ENCODE measurements at places on chromosomes 2 and 18.
A peak's percentile ranks its signal among the peaks of the same experiment; 100 is the strongest.

- H3K4me1 ChIP-seq = no peaks in the 10 kb centered on the region
- H3K4me3 ChIP-seq = no peak overlapping the region
Observed at GRCh38 chr2:145228506-145228905, 708.6 kb upstream of the ZEB2 start.

GRCh38 chr18:32974421-32975162 lies 201.8 kb upstream of the KLHL14 start:
- H3K36me3 ChIP-seq = no peaks in the 10 kb centered on the region
- H3K4me3 ChIP-seq = no peak overlapping the region
- H3K27me3 ChIP-seq = no peaks in the 10 kb centered on the region

- no peaks in the 10 kb centered on the region for H3K36me3 ChIP-seq
- DNase-seq = no peak
- no peak overlapping the region for H3K27ac ChIP-seq
- H3K4me1 ChIP-seq = peaks cover 44% of the 10 kb centered on the region
- no peaks in the 10 kb centered on the region for H3K27me3 ChIP-seq
Observed at GRCh38 chr2:207251573-207252192, 85.9 kb upstream of the KLF7 start.

DNA sequence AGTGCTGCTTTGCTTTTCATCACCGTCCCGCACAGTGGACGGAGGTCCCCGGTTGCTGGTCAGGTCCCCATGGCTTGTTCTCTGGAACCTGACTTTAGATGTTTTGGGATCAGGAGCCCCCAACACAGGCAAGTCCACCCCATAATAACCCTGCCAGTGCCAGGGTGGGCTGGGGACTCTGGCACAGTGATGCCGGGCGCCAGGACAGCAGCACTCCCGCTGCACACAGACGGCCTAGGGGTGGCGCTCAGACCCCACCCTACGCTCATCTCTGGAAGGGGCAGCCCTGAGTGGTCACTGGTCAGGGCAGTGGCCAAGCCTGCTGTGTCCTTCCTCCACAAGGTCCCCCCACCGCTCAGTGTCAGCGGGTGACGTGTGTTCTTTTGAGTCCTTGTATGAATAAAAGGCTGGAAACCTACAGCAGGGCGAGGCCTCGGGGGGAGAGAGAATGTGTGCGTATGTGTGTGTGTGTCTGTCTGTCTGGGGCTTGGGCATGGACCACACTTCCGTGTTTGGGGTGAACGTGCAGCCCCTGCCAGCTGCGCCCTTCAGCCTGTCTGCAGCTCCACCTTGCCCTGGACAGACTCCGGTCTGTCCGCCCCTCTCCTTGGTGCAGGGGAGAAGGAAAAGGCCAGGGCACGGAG lies 32.3 kb downstream of the GPC1 start:
- no peak for DNase-seq
- H3K4me3 ChIP-seq = no peak overlapping the region
- peak overlapping the region; percentile 22 for H3K27ac ChIP-seq
- H3K36me3 ChIP-seq = peaks cover 38% of the 10 kb centered on the region
- peaks cover 11% of the 10 kb centered on the region for H3K4me1 ChIP-seq
- peaks cover 2% of the 10 kb centered on the region for H3K27me3 ChIP-seq

GRCh38 chr18:35609236-35609635 lies 27.7 kb downstream of the GALNT1 start:
- peaks cover 2% of the 10 kb centered on the region for H3K4me1 ChIP-seq
- no peak for DNase-seq
- no peak overlapping the region for H3K27ac ChIP-seq
- no peaks in the 10 kb centered on the region for H3K27me3 ChIP-seq
- H3K4me3 ChIP-seq = no peak overlapping the region
- H3K36me3 ChIP-seq = no peaks in the 10 kb centered on the region

DNA sequence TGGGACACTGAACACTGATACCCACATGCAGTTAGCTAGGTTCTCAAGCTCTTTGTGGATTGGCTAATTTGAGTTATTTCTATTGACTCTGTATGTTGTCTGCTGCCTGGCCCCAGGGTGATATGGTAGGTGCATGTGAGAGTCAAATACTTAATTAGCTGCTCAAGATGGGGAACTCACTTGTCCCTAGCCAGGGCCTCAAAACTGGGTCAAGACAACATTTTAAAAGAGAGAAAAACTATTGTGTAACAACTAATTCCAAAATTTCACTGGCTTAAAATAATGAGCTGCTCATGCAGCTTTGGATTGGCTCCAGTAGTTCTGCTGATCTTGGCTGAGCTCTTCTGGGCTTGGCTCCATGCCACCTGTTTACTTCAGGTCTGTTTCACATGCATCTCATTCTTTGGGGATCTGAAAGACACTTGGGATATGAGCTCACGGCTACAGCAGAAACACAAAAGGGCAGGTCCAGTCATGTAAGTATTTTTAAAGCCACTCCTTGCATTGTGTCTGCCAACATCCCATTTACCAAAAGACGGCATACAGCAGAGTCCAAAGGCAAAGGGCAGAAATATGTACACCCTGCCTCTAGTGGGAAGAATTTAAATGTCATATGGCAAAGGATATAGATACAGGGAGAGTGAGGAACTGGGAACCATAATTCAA lies 716.8 kb downstream of the SUCLG1 start:
- no peaks in the 10 kb centered on the region for H3K4me1 ChIP-seq
- no peaks in the 10 kb centered on the region for H3K27me3 ChIP-seq
- no peak for DNase-seq
- H3K27ac ChIP-seq = no peak overlapping the region
- H3K4me3 ChIP-seq = no peak overlapping the region

- H3K36me3 ChIP-seq = no peaks in the 10 kb centered on the region
- H3K4me3 ChIP-seq = no peak overlapping the region
- no peak overlapping the region for H3K27ac ChIP-seq
- DNase-seq = peak; percentile 54
Observed at GRCh38 chr2:218168635-218169462, 2.1 kb upstream of the CXCR1 start.

GRCh38 chr18:68721681-68722583 lies 7.0 kb upstream of the TMX3 start:
- no peaks in the 10 kb centered on the region for H3K27me3 ChIP-seq
- peaks cover 2% of the 10 kb centered on the region for H3K36me3 ChIP-seq
- no peak overlapping the region for H3K27ac ChIP-seq
- H3K4me3 ChIP-seq = no peak overlapping the region

DNA sequence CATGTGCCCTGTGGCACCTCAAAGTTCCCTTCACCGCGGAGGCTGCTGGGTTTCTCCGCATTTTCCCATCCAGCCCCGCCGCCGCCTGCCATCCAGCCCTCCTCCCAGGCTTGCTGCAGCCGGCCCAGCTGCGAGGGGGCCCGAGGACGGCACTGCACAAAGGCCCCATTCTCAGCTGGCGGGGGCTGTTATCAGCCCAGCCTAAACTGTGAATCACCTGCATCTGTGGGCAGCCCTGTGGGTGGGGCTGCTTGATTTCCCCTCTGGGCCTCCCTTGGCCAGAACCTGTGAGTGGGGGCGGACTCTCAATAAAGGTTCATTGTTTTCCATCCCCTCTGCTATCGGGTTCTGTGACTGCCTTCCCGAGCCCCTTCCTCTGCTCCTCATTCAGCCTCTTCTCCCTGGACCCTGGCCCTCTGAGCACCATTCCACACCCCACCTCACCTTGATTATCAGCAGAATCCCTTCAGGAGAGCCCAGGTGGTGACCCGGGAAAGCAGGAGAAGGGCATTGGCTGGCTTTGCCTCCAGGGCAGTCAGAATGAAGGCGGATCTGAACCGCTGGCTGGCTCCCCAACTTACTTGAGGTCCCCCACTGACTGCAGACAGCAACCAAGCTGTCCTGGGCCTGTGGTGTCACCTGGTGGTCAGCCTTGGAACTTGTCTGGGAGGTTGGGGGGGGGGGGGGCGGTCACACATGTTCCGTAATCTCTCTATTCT lies 204.5 kb downstream of the ZFP36L2 start:
- H3K4me3 ChIP-seq = no peak overlapping the region
- H3K27me3 ChIP-seq = no peaks in the 10 kb centered on the region
- no peaks in the 10 kb centered on the region for H3K36me3 ChIP-seq
- no peak overlapping the region for H3K27ac ChIP-seq
- DNase-seq = no peak
- peaks cover 15% of the 10 kb centered on the region for H3K4me1 ChIP-seq

GRCh38 chr2:216855605-216856004 lies 4.3 kb downstream of the TNP1 start:
- no peak for DNase-seq
- H3K4me1 ChIP-seq = peaks cover 24% of the 10 kb centered on the region
- no peak overlapping the region for H3K4me3 ChIP-seq
- no peak overlapping the region for H3K27ac ChIP-seq

GRCh38 chr2:198127627-198128026 lies 323.2 kb downstream of the PLCL1 start:
- no peak overlapping the region for H3K27ac ChIP-seq
- no peak overlapping the region for H3K4me3 ChIP-seq
- H3K36me3 ChIP-seq = no peaks in the 10 kb centered on the region
- peak; percentile 29 for DNase-seq

DNA sequence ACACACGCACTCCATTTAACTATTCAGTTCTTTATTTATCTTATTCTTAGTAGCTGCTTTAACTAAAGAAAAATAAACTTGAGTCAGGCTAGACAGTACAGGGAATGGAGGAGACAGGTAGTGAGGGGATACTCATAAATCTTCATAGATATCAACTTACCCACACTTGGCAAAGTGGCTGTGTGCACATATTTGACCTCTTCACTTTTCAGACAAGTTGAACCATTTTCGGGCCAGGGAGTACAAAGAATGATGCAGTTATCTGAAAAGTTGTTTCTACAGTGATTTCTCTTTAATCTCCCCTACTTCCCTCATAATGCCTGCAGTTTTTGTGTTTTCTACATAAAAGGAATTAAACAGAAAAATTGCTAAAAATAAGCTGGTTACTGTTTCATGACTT lies 307.5 kb downstream of the GULP1 start:
- no peaks in the 10 kb centered on the region for H3K27me3 ChIP-seq
- no peaks in the 10 kb centered on the region for H3K4me1 ChIP-seq
- H3K36me3 ChIP-seq = peaks cover 33% of the 10 kb centered on the region
- no peak overlapping the region for H3K27ac ChIP-seq

DNA sequence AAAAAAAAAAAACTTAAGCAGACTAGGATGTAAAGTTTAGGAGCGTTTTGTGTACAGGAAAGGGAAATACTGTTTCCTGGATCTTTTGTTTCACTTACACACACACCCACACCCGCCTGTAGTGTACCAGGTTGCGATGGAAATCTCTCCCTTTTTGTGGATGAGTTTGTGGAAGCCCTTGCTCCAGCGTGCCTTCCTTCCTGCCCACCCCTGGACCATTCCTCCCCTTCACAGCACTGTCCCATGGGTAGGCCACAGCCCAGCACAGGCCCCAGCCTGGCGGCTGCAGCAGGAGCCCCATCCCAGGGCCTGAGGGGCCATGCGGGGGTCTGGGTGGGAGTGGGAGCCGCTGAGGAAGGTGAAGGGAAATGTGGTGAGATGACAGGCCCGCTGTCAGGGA lies 15.1 kb downstream of the MALL start:
- no peaks in the 10 kb centered on the region for H3K36me3 ChIP-seq
- H3K27me3 ChIP-seq = peaks cover 4% of the 10 kb centered on the region
- H3K27ac ChIP-seq = no peak overlapping the region
- DNase-seq = no peak
- no peak overlapping the region for H3K4me3 ChIP-seq

DNA sequence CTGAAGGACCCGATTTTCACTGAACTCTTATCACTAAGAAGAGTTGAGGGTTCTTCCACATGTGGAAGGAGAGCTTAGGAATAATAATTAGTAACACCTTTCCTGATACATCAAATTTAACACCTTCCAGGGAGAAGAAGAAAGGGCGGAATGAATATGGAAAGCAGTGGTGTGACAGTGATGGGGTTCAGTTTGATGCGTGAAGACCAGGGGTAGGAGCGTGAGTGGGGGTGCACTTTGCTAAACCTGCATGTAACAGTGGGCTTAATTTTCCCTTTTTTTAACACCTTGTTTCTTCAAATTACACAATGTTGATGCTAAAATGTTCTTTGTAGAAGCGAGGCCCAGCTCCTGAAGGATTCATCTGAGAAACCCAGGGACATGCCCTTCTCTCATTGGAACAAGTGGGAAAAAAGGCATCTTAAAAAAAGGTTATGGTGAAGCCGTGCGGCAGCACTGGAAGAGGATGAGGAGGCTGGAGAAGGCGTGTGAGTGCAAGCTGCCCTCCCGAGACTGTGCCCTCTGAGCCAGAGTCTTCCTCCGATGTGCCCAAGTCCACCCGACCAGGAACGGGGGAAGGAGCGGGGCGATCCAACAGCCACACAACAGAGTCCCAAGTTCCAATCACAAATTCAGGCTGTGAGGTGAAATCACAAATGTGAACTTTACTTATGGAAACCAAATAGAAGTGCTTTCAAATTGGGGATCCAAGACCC lies 80.8 kb downstream of the MBP start:
- DNase-seq = no peak
- H3K27ac ChIP-seq = no peak overlapping the region
- peaks cover 33% of the 10 kb centered on the region for H3K4me1 ChIP-seq
- H3K27me3 ChIP-seq = no peaks in the 10 kb centered on the region

- no peak overlapping the region for H3K27ac ChIP-seq
- H3K36me3 ChIP-seq = no peaks in the 10 kb centered on the region
- no peaks in the 10 kb centered on the region for H3K4me1 ChIP-seq
- no peaks in the 10 kb centered on the region for H3K27me3 ChIP-seq
Observed at GRCh38 chr2:81852651-81853050, 1548.1 kb upstream of the LRRTM1 start.

DNA sequence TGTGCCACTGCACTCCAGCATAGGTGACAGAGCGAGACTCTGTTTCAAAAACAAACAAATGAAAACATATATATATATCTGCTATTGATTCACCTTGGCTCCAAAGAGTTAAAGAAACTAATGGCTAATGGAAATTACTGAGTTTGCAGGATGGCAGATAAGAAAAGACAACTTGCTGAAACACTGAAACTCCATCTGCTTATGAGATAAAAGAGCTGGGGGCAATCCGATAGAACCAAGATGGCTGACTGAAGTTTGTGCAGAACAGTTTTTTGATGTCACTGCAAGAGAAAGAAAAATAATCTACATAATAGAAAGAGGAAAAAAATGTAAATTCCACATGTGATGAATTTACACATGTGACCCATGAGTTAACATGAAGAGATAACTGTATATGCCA lies 88.2 kb downstream of the LRATD1 start:
- no peaks in the 10 kb centered on the region for H3K36me3 ChIP-seq
- no peak for DNase-seq
- H3K4me1 ChIP-seq = no peaks in the 10 kb centered on the region
- H3K27ac ChIP-seq = no peak overlapping the region
- no peaks in the 10 kb centered on the region for H3K27me3 ChIP-seq

DNA sequence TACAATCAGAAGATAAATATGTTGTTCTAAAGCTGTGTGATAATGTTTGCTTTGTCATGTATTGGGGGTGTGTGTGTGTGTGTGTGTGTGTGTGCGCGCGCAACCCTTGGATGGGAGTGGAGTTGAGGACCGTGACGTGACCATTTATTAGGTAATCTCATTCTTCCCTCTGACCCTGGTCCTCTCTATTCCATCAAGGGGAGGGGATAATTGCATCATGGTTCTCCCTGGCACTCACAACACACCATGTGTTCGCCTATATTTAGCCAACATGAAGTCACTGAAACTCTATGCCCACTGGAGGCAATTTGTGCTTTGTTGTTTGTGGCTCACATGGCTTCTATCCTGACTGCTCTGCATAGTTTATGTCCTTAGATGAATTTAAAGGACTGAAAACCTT lies 79.8 kb upstream of the LRPPRC start:
- DNase-seq = no peak
- H3K36me3 ChIP-seq = no peaks in the 10 kb centered on the region
- H3K4me3 ChIP-seq = no peak overlapping the region

- H3K36me3 ChIP-seq = no peaks in the 10 kb centered on the region
- no peak overlapping the region for H3K27ac ChIP-seq
- peaks cover 12% of the 10 kb centered on the region for H3K4me1 ChIP-seq
- peaks cover 13% of the 10 kb centered on the region for H3K27me3 ChIP-seq
Observed at GRCh38 chr18:34977838-34978532, 63.2 kb upstream of the MAPRE2 start.

Data from neuronal stem cell (in vitro differentiated cells).